CD4-positive, alpha-beta T cell treated with Interleukin-6 for 4 hours (primary cell): ENCODE measurements at places on chromosomes 4 and X.

DNA sequence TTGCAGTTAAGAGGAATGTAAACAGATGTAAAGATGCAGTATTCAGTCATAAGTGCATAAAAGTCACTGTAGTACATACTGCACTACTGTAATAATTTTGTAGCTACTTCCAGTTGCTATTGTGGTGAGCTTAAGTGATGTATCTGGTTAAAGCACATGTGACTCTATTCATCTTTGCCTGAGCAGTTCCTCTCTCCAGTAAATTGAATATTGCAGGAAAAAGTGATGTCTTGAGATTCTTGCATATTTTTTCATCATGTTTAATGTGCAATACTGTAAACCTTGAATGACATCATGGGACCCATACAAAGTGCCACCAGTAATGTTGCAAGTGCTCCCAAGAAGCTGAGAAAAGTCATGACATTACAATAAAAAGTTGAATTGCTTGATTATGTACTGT, 9.6 kb downstream of the UBA6 start:
- no peak for DNase-seq

DNA sequence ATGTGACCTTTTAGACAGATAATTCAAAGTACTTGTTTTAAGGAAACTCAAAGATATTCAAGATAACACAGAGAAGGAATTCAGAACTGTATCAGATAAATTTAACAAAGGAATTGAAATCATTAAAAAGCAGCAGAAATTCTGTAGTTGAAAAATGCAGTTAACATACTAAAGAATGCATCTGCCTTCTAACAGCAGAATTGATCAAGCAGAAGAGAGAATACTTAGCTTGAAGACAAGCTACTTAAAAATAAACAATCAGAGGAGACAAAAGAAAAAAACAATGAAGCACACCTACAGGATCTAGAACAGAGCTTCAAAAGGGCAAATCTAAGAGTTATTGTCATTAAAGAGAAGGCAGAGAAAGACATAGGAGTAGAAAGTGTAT, 123.0 kb upstream of the TET2 start:
- DNase-seq = no peak

DNA sequence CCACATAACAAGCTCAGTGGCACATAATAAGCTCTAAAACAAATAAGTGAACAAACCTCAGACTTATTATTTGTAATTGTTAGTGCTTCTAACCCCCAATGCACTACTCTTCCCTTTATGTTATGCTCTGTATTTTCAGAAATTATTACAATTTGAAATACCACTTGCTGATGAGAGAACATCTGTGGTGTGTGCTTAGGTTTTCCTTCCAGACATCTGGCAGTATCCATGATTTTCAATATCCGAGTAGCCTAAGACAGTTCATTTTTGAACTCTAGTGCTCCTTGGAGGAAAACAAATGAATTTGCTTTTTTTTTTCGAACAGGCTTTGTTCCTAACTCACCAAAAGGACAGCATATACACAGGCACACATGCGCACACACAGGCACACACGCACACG, 278.7 kb upstream of the CLNK start:
- DNase-seq = no peak

- DNase-seq = no peak
Observed at GRCh38 chrX:77426811-77427210, 20.4 kb upstream of the FGF16 start.

DNA sequence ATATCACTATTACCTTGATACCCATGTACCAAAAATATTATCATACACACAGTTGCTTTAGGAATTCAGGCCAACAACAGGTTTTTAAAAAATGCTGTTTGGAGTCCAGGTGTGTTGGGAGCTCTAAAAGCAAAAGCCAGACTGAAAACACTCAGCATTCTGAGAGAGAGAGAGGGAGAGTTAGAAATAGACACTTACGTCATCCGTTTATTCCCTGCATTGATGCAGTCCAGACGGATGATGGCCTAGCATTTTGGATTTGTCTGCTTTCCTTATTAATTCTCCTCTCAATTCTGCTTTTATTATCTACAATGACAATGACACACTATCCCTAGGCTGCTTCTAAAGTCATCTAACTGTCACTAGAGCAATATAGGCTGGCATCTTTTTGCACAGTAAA, 358.3 kb upstream of the BOD1L1 start:
- no peak for DNase-seq

- DNase-seq = no peak
Observed at GRCh38 chrX:49187028-49187394, 838 bp upstream of the PRICKLE3 start.

GRCh38 chr4:168666531-168666930, 169.7 kb downstream of the PALLD start:
- DNase-seq = no peak

DNA sequence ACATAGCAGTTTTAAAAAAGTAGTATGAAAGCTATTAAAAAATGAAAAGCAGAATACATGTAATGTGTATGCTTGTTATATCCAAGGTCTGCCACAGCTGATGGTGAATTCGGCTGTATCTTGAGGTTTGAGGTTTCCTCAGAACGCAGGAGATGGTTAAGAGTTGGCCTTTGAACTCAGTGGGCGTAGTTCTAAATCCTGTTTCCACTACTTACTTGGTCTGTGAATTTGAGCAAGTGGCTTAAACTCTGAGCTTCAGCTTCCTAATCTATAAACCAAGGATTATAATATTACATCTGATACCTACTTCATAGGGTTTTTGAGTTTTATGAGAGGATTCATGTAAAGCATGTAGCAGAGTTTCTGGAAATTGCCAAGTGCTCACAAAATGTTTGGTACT, 125.2 kb downstream of the STIM2 start:
- peak; percentile 54 for DNase-seq

- DNase-seq = peak; percentile 6
Observed at GRCh38 chrX:45769761-45770582, 569.3 kb upstream of the DIPK2B start.

DNA sequence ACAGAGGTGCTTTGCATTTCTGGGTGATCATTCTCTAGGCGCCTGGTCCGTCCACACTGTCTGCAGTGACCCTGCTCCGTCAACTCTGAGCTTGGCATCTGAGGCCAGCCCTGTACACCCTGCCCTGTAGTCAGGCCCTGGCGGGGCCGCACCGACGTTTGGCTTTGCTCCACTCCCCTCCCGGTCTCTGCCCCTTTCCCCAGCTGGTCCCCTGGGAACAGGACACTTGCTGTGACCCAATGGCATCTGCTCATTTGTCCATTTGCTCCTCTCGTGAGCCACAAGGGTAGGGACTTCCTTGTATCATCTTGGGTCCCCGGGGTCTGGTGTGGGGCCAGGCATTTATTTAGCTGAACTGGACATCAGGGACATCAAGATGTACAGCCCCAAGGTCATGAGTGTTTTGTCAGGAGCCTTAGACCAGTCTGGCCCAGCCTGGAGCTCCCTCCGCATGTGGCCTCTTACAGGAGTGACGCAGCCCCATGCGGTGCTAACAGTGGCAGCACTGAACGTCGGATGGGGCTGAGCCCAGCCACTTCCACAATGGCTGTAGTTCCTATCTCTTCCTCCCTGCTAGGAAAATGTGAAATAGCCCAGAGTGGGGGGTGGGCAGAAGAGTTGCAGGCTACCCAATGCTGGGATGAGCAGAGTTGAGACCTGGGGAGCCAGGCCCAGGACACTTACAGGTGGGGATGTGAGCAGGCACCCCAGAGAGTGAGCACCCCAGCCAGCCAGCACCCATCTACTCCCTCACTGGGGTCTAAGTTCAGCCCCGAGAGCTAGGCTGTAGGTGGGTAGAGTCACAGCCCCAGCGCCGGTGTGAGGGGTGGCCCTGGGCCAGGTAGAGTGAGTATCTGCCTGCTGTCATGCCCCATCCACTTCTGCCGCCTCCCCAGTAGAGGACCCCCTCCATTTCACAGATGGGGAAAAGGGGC, 2.0 kb upstream of the SH3BP2 start:
- DNase-seq = no peak

GRCh38 chr4:87012265-87012953, 77.6 kb downstream of the AFF1 start:
- DNase-seq = no peak

GRCh38 chr4:123994917-123995316, 598.3 kb downstream of the SPRY1 start:
- no peak for DNase-seq

DNA sequence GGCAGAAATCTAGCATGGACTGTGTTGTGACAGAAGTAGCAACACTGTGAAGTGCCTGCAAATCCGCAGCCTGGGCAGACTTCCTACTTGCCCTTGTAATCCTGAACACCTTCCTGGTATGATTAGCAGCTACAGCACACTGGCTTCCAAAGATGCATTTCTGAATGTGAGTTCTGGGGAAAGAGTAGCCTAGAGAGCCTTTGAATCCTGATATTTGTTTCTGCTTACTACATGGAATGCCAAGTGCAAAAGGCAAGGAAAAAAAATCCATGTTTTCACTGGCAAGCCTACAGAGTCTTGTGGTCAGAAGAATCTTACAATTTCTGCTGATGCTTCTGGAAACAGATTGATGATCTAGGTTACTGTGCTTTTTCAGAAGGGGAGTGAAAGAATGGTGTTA, 223.7 kb downstream of the COL25A1 start:
- DNase-seq = no peak

GRCh38 chr4:62075089-62075488, 875.0 kb downstream of the ADGRL3 start:
- DNase-seq = no peak

- DNase-seq = no peak
Observed at GRCh38 chrX:24999511-24999910, 16.3 kb downstream of the ARX start.

- no peak for DNase-seq
Observed at GRCh38 chr4:145734576-145735346, 54.8 kb downstream of the C4orf51 start.

DNA sequence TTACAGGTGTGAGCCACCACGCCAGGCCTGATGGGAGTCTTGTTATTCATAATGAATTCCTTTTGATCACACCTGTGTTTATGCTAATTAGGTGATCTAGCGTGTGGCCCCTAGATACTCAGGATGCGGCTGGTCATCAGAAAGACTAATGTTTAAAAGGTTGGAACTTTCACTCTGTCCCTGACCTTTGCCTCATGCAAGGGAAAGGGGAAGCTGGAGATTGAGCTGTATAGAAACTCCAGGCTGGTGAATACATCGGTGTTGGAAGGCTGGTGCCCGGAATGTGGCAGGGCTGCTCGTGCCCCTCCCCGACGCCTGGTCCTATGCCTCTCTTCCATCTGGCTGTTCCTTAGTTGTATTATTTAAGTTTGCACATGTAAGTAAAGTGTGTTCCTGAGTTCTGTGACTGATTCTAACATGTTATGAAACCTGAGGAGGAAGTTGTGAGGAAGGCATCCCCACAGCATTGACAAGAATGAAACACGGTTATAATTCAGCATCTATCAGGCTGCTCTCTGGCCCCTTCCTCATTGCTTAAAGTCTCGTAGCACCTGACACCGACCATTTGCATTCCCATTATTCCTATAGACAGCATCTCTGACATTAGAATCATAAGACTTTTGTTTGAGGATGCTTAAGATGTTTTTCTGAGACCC, 28.9 kb downstream of the CASP3 start:
- DNase-seq = no peak

DNA sequence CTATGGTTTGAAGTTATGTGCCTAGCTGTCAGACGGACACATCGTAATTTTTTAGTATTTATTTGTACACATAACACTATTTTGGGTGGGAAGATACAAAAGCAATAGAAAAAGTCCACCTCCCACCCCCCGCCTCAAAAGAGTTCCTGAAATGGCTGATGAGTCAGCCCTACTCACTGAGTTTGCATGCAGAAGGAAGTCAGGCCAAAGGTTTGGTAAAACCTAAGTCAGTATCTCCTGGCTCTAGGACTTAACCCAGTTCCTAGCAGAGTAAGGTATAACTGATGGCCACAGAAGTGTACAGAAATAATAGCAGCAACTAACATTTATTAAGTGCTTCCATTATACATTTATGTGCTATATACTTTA, 2.9 kb upstream of the KLHL2 start:
- peak; percentile 24 for DNase-seq

DNA sequence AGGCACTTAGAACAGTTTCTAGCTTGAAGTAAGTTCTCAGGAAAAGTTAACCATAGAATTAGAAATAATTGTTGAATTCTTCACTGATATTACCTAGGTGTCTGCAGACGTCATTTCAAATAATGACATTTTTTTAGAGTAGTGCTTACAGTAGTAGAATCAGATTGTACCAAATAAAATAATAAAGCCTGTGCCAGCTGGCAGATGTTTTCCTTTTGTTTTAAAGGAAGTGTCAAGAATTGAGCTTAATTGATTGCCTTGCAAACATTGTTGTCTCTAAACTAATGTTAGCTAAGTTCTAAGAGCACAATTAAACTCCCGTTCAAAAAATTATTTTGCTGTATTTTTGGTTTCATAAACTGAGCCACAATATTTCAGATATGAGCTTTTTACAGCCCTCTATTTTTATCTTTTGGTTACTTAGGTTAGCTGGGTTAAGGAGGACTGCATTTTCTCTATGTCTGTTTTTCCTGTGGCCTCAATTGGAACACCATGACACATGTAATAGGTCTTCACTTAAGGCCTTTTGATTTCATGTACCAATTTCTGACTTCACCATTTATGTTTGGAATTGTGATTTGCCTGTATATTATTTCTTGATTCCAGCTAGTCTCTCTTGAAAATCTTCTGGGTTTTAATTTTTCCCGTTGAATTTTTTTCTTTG, 64.2 kb downstream of the DCUN1D4 start:
- no peak for DNase-seq

DNA sequence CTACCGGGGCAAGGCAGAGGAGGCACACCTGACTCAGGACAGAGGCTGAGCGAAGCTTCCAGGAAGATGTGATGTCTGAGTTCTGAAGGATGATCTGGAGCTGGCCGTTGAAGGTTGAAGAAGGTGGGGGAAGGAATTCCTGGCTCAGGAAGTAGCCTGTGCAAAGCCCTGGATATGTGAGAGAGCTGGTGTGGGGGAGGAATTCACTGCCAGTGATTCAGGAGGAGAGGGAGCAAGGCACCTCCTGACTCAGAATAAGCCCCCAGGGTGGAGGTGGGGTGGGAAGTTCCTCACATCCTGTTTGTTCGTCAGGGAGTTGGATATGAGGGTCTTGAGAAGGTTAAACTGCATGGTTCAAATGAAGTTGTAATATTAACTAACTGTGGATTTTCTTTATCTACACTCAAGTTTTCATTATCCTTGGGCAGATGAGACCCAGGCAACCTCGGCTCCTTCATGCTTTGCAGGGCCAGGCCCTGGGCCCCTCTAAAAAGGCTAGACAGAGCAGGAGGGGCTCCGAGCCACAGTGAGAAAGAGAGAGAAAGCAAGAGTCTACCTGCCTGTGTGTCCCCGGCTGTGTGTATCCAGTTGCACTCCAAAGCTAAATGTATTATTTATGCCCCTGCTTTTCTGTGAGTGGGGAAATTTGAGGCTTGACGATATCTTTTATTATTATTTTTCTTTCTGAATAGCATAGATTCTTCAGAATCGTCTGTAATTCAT, 7.1 kb downstream of the NHSL2 start:
- DNase-seq = no peak

DNA sequence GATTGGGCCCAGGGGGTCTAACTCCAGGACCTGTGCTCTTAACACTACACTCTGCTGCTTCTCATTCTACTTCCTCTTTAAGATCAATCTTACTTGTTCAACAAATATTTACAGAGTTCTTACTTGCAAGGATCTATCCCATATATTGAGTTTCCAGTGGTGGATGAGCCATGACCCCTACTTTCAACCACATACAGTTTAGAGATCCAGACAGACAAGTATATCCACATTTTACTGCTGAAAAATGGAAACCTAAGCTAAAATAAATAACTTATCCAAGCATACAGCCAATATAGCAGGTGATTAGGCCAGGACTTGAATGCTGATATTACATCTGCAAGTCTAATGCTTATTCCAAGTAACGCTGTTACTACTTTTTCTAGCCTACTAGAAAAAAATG, 18.7 kb downstream of the TMEM150C start:
- no peak for DNase-seq
